Gastroesophageal sphincter (tissue), 4 donors: ENCODE measurements at places on chromosomes 4 and X.
A peak's percentile ranks its signal among the peaks of the same experiment; 100 is the strongest.

- ATAC-seq = no peak
Observed at GRCh38 chrX:42195506-42195905, 272.2 kb upstream of the CASK start.

DNA sequence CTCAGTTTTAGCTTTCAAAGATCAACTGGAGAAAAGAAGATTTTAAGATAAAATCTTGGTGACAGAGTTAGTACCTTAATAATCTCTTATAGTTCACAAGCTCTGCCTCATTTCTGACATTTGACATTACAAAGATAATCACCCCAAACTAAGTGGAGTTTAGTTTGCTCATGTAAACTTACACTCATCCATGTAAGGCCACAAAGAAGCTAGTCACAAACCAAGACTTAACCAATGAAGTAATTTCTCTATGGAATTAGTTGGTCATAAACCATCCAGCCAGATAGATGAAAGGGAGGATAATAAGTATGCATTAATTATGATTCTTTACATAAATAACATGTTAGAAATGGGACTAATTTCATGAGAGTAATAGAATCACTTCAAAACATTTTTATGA, 159.2 kb downstream of the FAM13A start:
- no peak for ATAC-seq

DNA sequence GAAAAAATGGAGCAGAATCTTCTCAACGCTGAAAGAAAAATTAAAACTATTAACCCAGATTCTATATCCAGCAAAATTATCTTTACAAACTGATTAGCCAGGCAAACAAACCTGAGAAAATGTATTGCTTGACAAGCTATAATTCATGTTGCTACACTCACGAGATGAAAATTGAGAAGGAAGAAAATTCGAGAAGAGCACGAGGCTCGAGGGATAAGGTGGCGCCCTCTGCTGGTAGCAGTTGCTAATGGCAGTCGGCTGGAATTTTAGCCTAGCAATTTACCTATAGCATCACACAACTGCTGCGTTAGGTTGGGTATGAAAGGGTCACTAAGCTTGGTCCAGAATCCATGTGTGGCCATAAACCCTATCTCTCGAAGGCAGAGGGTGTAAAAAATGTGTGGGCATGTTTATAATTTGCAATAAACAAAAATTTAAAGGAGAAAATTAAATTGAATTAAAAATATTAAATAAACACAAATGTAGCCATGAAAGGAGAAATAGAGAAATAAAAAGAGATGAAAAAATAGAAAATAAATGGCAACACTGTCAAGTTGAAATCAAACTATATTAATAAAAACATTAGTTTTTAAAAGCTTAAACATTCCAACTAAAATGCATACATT, 126.6 kb downstream of the PPP4R3C start:
- ATAC-seq = no peak

- peak; percentile 94 for ATAC-seq
Observed at GRCh38 chr4:147103403-147103946, 157.8 kb upstream of the TTC29 start.

DNA sequence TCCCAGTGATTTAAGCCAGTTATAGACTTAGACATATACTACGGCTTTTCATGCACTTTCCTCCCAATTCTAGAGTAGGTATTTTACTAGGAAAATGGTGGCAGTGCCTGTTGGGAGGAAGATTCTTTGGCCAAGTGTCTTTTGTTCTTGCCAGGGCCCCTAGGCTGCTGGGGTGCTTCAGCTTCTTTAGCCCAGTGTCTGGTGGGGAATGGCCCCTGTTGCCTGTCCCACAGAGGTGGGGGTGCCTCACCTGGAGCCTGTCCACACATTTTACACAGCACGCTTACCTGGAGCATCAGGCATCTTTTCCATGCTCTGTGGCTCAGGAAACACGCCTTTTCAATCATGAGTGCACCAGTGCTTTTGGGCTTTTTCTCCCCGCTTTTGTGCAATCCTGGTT, 33.2 kb upstream of the MSANTD1 start:
- no peak for ATAC-seq

GRCh38 chr4:156764145-156764544, 207.5 kb downstream of the PDGFC start:
- ATAC-seq = no peak

- peak; percentile 2 for ATAC-seq
Observed at GRCh38 chrX:37350034-37350365, 836 bp downstream of the PRRG1 start.

DNA sequence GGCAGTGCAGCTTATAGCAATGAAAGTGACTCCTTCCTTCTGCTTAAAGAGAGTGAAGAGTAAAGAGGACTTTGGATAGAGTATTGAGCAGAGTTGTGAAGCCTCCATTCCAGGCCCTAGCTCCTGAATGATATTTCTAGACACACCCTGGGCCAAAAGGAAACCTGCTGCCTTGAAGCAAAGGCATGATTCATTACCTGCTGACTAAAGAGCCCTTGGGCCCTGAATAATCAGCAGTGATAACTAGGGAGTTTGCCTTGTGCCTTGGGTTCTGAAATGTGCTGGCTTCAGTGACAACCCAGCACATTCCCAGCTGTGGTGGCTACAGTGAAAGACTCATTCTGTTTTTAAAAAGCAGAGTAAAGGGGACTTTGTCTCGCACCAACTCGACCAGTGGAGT, 49.2 kb downstream of the STPG2 start:
- no peak for ATAC-seq
